HTR-8/SVneo (cell line): ENCODE measurements at places on chromosomes 13 and 19.

GRCh38 chr19:19423322-19423721 is 17.8 kb downstream of the GATAD2A start:
- DNase-seq, result no peak

DNA sequence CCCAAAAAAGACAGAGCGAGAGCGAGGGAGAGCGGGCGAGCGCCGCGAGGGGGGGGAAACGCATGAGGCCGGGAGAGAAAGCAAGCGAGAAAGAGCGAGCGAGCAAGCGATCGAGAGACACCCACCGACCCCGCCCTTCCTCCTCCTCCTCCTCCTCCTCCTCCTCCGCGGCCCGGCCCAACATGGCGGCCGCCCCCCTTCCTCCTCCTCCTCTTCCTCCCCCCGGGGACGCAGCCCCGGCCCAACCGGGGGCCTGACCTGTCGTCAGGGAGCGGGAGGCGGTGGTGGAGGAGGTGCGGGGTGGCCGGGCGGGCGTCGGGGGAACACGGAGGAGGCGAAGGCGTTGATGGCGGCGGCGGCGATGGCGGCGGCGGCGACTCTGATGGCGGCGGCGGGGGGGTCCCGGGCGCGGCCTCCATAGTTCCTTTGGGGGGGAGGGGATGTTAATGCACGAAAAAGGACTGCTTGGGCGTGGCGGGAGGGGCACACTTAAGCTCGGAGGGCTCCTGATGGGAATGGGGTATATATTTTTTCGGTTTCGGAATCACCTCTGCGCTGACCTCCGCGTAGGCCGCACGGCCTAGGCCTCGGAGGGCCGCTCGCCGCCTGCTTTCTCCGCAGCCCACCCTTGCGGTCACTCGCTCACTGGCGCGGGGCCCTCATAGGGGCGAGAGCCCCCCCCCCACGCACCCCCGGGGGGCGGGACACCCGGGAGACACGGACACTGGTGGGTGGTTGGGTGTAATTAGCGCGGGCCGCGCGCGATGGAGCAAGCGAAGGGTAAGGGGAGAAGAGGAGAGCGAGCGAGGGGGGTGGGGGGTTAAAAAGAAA is 1.2 kb downstream of the ZC3H4 start:
- DNase-seq, result peak; percentile 65

GRCh38 chr19:40689339-40690049 is 957 bp downstream of the NUMBL start:
- no peak for DNase-seq

GRCh38 chr13:101178406-101178805 is 237.9 kb downstream of the NALCN start:
- DNase-seq, result no peak

GRCh38 chr13:59120297-59120843 is 1043.4 kb downstream of the DIAPH3 start:
- DNase-seq, result no peak

- no peak for DNase-seq
Measured at GRCh38 chr13:113394339-113394640, 30.4 kb upstream of the GRTP1 start.

DNA sequence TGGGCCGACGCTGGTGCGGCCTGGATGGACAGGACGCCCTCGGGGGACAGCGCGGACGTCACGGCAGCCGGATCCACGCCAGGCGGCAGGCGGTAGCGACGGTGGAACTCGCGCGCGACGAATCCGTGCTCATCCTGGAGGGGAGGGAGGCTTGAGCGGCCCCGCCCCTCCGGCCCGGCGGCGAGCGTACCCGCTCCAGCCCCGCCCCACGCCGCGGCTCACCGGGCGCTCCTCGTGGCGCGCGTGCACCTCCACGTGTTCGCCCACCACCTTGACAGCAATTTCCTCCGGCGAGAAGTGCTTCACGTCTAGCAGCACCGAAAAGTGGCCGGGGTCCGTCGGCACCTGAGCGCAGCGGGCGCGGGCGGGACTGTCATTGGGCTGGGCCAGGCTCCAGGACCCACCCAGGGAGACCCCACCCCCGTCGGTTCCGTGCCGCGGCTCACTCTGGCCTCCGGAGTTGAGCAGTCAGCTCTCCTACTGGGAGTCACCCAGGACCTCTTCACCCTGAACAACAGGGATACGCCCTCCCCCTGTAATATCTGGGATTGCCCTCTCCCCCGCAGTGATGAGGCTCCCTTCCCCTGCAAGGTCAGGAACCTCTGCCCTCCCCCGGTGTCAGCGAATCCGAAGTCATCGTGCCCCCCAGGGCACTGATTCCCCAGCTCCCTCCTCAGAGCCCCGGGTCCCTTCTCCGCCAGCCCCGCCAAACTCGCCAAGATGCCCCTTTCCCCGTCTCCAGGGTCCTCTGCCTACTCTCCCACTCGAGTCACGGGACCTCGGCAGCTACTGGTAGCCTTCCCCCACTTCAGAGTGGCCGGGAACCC is 1.1 kb downstream of the HSPB6 start:
- DNase-seq, result no peak
